Astrocyte of the spinal cord (primary cell): ENCODE measurements at places on chromosomes 16 and 17.
A peak's percentile ranks its signal among the peaks of the same experiment; 100 is the strongest.

GRCh38 chr17:75875940-75876189 lies 2.5 kb downstream of the TRIM47 start:
- DNase-seq: no peak

DNA sequence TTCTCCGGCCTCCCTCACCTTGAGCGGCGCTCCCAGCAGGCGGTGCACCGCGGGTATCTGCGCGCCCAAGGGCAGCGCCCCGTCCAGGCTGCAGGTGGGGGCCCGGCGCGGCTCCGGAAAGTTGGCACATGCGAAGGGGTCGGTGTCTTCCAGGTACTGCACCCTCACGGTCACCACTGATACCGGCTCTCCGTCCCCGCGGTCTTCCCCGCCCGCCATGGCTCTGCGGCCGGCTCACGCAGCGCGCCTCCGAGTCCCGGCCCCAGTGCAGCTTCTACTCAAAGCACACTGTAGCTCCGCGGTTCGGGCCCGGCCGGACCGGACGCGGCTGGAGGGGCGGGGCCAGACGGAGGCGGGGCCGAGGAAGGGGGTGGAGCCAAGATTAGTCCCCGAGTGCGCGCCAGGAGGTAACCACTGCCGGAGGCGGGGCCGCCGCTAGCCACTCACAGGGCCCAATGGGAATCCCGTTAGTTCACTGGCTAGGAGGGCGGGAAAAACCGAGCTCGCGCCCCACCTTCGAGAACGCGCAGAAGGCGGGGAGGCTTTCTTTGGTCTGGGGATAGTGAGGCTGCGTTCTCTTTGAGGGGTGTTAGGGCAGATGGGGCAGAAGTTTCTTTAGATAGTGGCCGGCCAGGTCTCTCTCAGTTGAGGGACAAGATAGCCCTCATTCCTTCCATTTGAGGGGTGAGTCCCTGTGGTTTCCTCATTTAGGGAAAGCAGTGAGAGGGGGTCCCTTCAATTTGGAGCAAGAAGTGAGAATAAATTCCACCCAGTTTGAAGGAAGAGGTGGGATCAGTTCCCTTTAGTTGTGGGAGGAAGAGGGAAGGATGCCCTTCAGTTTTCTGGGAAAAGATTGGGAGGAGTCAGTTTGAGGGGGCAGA lies at the start of gene FHOD1:
FHOD1 (minus strand) TSS at position 290 of the 881 bp plus-strand sequence; CDS start at position 219, 71 bp downstream.
- DNase-seq: peak; percentile 96

DNA sequence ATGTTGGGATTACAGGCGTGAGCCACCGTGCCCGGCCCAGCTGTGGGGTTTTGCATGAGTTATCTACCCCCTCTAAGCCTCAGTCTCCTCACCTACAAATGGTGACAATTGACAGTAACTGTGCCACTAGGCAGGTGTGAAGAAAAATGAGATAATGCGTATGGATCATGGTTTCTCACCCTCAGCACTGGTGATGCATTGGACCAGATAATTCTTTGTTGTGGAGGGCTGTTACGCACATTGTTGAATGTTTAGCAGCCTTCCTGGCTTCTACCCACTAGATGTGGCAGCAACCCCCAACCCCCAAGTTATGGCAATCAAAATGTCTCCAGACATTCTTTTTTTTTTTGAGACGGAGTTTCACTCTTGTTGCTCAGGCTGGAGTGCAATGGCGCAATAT lies 9.0 kb upstream of the HAPSTR1 start:
- no peak for DNase-seq

- peak; percentile 64 for DNase-seq
These were observed 14.8 kb downstream of the PDP2 start for GRCh38 chr16:66894948-66895688.

GRCh38 chr17:9215465-9215864 lies 194.2 kb downstream of the NTN1 start:
- no peak for DNase-seq

GRCh38 chr16:85525420-85526184 lies 87.5 kb upstream of the GSE1 start:
- DNase-seq: no peak

DNA sequence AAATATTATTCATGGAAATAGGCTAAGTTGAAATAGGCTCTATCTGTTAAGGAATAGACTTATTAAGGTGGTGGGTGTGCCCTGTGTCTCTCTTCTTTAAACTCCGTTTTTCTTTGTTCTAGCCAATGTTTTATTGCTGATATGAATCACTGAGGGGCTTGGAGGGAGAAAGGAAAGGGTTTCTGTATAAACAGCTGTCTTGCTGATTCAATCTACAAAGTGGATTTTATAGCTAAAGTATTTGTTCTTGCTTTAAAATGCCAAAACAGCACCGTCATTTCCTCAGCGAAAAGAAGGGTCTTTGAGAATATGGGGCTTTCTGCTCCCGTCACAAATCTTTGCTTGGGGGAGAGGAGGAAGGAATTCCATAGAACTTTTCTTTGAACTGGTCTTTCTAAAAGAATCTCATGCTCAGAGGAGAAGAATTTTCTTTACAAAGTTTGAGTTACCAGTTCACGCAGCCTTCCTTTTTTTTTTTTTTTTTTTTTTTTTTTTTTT lies 39.3 kb downstream of the MSI2 start:
- peak; percentile 83 for DNase-seq

DNA sequence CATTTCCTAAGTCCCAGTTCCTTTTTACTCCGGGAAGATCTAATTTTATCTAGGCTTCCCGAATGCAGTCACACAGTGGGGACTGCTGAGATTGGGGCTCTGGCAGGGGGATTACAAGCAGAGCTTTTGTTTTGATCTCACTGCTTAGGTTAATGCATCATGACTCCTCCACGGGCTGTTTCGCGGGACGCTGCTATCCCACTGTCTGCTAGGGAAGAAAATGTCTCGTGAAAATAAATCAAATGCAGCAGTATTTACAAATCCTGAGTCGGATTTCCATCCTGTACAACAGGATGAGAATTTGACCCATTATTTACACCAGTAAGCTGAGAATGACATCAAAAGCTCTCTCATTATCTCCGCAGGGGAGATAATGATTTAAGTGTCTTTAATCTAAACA lies 83.8 kb downstream of the CDH11 start:
- DNase-seq: peak; percentile 27

DNA sequence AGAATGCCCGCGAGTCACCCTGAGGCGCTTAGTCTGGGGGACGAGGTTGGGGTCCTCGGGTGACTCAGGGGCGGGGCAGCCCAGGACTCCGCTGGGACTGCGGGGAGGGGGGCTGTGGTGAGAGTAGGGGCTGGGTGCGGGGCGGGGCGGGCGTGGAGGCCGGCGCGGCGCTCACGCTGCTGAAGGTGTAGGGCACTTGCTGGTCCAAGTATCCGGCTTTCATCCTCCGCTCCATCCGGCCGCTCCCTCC lies 832 bp downstream of the ETV4 start:
- no peak for DNase-seq

DNA sequence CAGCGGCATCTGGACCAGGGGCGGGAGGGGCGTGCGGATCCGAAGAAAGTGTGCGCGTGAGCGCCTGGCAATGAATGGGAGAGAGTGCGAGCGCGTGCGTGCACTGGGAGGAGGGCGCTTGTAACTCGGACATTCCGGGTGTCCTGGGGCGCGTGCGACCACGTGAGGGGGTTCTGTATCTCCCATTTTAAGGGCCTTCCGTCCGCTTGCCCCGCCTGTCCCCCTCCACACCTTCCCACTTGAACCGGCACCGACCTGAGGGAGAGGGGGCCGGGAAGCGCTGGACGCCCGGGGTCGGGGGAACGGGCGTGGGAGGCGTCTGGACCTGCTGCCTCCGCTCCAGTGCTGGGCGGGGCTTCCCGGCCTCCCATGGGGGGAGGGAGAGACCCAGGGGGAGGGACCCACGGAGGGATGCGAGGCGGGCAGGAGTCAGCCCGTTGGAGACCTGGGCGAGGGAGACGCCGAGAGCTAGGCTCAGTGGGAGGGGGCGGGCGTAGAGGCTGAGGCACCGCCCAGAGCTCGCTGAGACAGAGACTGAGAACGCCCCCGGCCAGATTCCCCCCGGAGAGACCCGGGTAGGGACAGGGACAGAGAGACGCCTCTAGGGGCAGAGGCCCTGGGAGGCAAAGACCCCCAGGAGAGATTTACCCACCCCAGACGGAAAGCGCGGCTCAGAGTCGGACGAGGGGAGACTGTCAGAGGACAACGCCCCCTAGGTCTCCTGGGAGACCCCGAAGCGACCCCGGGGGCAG lies at the start of gene KREMEN2:
KREMEN2 (plus strand) TSS at position 553 of the 752 bp plus-strand sequence. CDS start 246 bp downstream, outside the sequence.
- no peak for DNase-seq

GRCh38 chr16:87725596-87726235 lies 40.1 kb downstream of the KLHDC4 start:
- DNase-seq: peak; percentile 70

DNA sequence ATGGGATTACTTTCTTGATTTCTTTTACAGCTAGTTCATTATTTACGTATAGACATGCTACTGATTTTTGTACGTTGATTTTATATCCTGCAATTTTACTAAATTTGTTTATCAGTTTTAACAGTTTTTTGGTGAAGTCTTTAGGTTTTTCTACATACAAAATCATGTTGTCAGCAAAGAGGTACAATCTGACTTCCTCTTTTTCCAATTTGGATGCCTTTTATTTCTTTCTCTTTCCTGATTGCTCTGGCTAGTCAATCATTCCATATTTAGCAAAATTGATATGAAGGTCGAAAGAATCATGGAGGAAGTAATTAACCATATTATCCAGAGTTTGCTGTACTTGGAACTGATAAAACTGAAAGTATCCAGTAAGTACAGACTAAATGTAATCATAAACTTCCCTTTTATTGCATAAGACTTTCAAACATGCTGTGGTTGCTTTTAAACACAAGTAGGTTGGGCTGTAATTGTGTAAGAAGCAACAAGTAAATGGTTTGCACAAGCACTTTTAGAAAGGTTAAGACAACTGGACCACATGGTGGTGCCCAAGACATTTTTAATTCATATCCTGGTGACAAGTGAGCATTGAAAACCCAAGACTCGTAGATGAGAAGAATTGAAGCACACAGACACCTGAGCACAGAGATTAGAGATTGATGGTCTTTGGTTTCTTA lies 8.4 kb downstream of the GDE1 start:
- no peak for DNase-seq

DNA sequence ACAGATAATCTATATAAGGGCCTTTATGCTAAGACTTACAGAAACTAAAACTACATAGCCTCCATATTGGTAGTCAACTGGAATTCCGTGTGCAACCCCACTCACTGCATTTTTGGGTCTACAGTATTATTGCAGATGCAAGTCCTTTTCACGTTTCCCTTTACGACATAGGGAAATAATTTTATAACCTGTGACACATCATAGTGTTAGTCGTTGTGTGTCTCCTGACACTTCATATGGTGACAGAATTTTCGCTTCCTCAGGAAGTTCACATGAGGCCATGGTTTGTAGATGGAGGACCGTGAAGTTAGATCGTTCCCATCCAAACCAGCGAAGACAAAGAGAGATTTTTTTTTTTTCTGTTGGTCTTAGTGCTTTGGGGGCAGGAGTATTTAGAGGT lies 15.7 kb upstream of the MRC2 start:
- no peak for DNase-seq

GRCh38 chr16:87955302-87956097 lies 4.3 kb downstream of the BANP start:
- DNase-seq: no peak

GRCh38 chr17:4725646-4726310 lies 5.5 kb upstream of the MED11 start:
- DNase-seq: no peak

DNA sequence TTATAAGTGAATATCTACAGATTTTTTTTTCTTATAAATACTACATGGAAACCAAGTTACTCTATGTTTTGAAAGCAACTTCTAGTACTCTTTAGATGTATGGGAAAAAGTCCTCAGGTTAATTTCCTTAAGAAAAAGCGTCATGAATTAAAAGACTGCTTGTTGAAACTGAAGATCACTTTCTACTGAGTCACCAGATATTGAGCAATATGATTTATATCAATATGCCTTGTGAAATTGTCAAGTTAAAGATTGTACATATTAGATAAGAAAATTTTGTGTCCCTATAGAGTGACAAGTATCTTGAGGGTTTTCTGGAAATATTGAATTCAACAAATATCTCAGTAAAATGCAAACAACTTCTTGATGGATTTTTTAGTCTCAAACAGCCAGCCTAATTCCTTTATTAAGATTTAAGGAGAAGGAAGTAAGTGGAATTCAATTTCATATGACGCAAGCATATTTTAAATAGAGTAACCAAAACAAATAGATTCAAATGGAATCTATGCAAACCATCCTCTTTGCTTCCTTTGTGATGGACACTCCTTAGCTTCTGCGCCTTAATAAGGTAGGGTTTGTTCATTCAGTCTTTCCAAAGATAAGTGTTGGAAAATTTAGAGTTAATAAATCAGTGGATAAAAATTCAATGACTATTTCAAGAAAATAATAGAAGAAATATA lies 16.6 kb downstream of the KRT12 start:
- DNase-seq: no peak

DNA sequence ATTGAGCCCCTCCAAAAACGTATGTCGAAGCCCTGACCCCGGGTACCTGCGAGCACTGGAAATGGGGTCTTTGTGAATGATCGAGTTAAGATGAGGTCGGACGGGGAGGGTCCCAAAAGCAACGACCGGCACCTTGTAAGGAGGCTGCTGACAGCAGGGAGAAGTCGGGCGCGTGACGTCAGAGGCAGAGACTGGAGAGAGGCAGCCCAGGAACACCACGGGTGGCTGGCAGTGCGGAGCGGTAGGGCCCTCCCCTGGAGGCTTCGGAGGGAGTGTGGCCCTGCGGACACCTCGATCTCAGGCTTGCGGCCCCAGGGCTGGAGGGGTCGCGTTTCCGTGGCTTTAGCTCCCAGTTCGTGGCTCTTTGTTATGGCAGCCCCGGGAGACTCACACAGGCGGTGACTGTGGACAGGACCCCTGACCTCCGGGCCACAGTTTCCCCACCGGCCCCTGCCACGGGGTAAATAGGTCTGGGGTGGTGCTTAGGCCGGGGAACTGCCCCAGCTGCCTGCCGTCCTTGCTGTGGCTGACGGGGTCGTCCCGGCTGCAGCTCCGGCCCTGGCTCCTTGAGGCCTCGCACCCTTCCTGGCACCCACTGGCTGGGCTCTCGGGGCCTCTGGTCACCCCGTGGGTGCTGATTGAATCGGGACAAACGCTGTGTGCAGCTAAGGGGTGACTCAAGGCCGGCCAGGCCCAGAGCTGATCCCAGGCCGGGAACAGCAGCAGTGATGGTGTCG lies 10.6 kb upstream of the SSTR5 start:
- no peak for DNase-seq

- no peak for DNase-seq
These were observed 9.9 kb downstream of the AXIN1 start for GRCh38 chr16:342455-343213.

- DNase-seq: peak; percentile 13
These were observed at the start of gene FLOT2 for GRCh38 chr17:28896884-28897768. FLOT2 (minus strand) TSS chr17:28897733; CDS start chr17:28897574, 159 bp downstream.

- DNase-seq: no peak
These were observed 85.7 kb downstream of the NCOR1 start for GRCh38 chr17:16129441-16130205.

DNA sequence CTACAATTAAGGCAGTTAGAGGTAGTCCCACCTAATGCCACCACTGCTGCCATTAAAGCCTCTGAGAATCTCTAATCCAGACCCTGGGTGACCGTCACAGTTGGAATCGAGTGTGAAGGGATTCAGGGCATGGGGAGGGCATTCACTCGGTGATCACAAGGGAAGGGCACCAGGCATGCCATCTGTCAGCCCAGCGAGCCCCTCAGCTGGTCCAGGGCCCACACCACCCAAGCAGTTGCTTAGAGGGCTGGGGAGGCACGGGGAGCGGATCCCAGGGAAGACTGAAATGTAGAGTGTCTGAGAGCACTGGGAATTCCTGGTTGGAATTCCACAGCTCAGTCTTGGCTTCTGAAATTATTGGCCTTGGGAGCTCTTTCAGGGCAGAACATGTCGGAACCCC lies 294.6 kb downstream of the CPPED1 start:
- no peak for DNase-seq
